Activated CD8-positive, alpha-beta memory T cell treated with anti-CD3 and anti-CD28 coated beads for 4 hours (primary cell): ENCODE measurements at places on chromosomes 2 and 18.

DNA sequence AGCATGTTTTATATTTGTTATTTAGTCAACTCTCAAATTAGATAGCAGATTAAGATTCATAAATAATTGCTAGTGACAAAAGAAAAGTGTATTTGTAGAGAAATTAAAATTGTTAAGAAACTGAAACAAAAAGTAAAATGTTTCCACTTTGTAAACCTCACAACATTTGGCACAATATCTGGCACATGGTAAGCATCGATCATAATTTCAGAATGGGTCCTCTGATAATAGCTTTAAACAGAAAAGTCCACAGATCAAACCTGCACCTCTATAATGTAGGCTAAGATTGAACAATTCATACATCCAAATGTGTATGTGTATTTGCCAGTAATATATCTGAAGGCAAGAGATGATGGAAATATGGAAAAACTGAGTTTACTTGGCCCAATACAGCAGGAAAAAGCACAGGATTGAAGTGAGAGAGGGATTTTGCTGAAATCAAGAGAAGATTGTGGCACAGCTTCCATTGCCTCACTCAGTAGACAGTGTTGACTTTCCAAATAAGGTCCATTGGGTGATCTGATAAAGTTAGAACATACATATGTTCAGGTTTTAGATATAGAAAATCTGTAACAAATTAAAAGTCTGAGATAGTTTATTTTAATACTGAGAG is 39.4 kb downstream of the COBLL1 start:
- no peak for DNase-seq

DNA sequence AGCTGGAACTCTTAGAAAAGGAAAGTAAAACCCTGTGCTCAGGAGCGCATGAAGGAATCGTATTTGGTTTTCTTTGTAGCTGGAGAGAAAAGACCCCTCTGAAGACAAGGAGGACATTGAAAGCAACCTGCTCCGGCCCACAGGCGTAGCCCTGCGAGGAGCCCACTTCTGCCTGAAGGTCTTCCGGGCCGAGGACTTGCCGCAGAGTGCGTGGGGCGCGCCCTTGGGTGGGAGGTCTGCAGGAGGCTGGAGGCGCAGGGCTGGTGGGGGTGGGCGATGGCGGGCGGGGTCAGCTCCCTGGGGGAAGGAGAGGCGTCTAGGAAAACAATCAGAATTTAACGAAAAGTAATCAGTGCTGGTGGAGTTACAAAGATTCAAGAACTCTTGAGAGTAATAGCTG is 72.8 kb downstream of the DYSF start:
- DNase-seq: no peak

DNA sequence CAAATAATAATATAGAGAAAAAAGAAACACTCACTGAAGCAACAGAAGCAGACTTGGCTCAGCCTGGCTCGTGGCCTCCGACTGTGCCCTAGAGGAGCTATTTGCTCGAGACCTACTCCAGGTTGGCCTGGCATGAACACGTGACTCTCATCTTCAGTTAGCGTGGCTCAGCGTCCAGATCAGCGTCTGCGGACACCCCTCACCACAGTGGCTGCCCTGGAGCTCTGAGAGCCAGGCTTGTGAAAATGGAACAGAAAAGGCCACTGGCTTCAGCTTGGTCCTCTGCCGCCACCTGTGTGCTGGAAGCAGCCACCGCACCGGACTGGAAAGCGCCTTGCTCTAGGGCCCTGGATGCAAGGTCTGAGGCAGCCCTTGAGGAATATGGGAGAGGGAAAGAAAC is 1184.0 kb upstream of the GYPC start:
- DNase-seq: no peak

DNA sequence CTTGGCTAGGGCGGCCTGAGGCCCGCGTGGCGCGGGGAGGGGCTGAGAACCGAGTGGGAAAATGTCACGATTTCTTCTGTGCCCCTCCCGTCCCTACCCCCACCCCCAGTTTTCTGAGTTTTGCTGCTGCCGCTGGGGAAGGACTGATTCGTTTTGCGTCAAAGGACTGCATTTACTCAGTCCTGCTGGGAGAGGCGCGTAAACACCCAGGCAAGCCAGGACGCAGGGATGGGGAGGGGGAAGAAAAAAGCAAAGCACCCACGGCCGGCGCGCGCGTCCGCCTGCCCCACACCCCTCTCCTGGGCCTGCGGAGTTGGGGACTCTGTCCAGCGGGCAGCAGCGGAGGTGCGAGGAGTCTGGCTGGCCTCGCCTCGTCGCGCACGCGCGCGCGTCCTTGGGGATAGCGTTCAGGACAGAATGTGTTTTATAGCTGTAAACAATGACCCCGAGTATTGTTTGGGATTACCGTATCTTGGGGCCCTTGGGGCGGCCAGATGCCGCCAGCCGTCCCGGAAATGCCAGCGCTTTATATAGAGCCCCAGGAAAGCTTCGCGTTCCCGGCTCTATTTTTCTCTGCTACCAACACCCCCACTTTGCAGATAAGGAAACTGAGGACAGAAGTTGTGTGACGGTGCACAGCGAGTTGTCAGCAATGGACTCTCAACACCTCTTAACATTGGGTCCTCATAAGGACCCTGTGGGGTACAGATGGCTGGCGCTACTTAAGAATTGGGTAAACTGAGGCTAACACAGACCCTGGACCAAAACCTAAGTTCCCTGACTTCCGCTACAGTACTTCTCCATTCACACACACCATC is 1.7 kb upstream of the FOSL2 start:
- no peak for DNase-seq

DNA sequence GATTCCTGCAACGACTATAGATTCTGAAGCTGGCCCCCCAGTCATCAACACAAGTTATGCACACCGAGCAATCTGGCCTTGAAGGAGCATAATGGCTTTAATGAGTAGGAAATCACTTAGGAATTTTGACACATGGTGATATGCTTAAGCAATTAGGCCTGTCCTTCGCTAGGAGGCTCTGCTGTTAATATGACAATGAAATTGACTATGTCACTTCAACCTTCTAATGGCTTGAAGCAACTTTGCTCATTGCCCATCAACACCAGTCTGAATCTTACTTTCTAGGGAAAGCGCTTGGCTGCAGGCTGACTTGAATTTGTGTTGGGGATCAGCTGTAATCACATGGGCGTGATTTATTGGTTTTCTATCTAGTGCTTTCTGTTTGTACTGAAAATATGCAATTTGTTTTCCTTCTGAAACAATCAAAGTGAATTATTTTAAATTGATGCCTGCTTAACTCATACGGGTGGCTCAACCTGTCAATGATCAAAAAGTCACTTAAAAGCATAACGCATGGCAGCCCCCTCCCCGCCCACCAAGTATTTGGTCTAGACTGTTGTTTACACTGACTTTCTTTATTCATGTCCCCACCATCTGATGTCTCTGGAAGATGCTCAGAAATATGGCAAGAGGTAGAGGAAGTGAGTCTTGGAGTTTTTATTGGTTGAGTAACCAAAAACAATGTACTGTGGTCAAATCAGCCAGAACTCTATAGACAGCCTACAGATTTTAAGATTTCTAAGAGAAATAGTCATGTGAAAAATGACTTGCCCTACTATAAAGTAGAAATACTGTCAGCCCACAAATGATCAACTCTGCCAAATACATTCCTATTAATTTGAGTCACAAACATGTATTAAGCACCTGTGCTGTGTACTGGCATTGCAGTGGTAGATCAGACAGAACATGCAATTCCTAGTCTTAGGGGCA is 344.9 kb downstream of the RBM43 start:
- DNase-seq: no peak
